ENCODE measurements at places on chromosomes 6 and 20.

GRCh38 chr6:100479179-100480035 is 14.7 kb upstream of the SIM1 start:
- DNase-seq: no peak

GRCh38 chr6:33492093-33492492 is 37.7 kb downstream of the ZBTB9 start:
- DNase-seq: no peak

GRCh38 chr6:106525107-106525881 is 104.0 kb downstream of the RTN4IP1 start:
- DNase-seq: no peak

DNA sequence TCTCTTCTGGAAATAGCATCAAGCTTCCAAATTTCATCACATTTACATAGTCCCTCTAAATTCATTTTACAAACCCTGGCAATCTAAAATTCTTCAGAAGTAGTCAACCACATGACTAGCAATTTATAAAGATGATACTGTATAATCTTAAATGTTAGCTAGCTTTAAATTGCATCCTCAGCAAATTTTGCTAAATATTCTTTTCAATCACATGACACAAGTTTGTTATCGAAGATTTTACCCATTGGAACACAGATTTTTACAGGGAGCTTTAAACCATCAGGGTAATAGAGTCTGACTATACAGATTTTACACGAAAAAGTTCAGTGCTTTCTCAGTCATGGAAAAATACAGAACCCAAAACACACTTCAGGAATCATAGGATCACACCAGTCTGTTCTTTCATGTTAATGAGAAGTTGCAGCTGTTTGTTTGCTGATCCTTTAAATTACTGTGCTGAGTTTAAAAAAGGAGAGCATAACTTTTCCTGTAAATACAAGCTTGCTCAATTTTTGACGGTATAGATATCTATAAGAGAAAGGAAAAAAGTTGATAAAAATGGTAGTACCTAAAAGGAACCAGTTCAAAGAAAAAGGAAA is 445.8 kb upstream of the ADGRB3 start:
- DNase-seq: no peak

DNA sequence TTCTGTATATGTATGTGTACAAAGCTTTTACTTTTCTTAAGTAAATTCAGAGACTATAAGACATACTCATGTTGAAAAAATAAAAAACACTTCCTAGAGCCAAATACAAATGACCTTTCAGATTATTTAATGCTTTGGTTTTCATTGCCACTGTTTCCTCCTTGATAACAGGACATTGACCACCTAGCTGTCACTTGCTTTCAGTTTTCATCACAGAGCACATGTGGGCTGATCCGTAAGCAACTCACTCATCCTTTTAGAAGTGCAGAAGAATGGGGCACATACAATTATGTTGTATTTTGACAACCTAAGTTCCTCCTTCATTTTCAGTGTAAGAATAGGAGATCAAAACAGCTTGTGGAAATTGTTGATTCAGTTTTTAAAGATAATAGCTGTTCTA is 6.2 kb downstream of the ZBTB2 start:
- DNase-seq: no peak

GRCh38 chr6:137849181-137849980 is 17.7 kb upstream of the TNFAIP3 start:
- no peak for DNase-seq

DNA sequence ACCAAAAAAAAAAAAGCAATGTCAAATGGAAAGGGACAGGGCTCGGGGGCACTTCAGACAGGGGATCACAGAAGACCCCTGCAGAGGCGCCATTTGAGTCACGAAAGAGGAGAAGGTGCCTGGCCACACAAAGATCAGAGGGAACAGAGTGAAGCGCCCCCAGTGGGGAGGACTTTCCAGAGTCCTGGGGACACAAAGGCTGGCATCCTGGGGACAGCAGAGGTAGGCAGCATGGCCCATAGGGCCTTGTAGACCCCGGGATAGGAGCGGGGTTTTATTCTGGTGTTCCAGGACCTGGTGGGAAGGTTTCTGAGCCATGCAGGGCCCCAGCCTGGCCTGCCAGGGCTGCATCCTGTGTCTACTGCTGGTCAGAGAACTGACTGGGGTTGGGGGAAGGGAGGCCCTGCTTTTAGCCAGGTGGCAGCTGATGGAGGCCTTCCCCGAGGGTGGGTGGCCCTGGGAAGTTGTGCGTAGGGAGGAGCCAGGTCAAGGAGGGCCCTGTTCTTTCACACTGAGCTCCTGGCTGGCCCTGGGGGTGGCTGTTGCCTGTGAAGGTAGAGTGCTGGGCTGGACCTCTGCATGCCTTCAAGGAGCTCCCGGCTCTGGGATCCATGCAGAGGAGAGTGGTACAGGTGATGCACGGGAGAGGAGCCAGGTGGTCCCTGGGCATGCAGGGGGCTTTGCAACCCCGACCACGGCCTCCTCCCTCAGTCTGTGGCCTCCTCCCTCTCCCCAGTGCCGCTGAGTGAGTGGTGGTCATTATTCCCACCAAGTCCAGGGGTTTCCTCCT is 117.9 kb downstream of the CDH4 start:
- no peak for DNase-seq

GRCh38 chr20:54069501-54069971 is 858 bp downstream of the BCAS1 start:
- no peak for DNase-seq

All from stimulated activated CD8-positive, alpha-beta memory T cell treated with anti-CD3 and anti-CD28 coated beads, Interleukin-4, amount 100 ng/mL, for 1 hour (primary cell).